ENCODE measurements at places on chromosomes 1 and 21.

DNA sequence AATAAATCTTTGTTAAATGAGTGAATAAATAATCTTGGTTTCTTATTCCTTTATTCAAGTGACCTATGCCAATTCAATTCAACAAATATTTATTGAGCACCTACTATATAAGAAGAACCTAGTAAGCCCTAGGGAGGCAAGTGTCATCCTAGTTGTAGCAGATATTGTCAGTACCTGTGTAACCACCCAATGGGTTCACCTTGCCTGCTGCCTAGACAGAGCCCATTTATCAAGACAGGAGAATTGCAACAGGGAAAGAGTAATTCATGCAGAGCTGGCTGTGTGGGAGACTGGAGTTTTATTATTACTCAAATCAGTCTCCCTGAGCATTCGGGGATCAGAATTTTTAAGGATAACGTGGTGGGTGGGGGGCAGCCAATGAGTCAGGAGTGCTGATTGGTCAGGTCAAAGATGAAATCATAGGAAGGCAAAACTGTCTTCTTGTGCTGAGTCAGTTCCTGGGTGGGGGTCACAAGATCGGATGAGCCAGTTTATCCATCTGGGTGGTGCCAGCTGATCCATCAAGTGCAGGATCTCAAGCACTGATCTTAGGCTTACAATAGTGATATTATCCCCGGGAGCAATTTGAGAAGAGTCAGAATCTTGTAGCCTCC is 53.8 kb upstream of the KCNA3 start:
- no peak for DNase-seq

- DNase-seq = no peak
Measured at GRCh38 chr1:24364975-24365678, 46.0 kb downstream of the GRHL3 start.

DNA sequence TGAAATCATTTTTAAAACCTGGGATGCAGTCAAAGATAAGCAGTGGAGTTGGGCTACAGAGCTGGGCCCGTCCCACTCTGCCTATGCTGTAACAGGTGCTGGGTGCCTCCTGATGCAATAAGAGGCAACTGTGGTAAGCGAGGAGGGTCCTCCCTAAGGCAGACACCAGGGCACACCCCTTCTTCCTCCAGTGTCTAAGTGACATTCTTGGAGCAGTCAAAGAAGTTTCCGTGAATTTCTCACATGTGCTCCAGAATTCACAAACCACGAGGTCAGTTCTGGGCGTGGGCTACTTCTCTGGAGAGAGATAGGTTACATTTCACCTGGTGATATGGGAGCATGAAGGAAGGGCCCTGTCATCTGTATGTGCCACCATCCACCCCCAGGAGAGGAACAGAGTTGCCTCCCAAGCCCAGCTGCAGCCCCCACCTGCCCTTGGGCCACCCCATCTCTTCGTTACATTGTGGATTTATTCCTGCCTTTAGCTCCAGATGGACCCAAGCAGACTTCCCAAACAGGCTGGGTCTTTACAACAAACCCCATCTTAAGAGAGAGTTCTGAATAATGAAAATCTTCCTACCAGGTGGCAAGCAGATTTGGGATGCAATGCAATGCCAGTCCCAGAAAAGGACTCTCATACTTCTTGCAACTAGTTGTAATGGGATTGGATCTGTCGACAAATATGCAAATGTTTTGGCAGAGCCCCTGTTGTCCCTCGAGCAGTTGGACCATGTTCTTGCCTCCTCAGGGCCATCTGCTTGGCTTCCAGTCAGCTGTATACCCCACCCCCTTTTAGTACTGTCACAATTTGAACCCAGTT is 82.5 kb upstream of the CNTN2 start:
- DNase-seq = no peak

DNA sequence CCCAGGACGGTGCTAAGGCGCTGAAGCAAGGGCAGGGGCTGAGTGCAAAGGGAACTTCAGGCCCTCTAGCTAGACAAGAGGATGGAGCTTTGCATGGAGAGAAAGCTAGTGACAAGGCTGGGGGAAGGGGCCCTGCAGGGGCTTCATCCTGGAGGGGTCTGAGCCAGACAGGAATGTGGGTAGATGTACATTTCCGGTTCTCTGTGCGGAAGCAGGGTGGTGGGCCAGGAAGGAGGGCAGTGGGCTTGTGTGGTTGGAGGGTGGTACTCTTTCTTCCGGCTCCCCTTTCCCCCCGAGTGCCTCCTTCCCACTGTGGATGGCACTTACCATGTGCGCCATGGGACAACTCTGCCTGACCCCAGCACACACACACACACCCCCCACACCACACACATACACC is 1.5 kb downstream of the KISS1 start:
- DNase-seq = no peak

- DNase-seq = no peak
Measured at GRCh38 chr1:180925471-180926051, 12.9 kb downstream of the KIAA1614 start.

- no peak for DNase-seq
Measured at GRCh38 chr1:152328801-152329391, 3.9 kb upstream of the FLG start.

GRCh38 chr1:14606632-14607031 is 8.1 kb downstream of the KAZN start:
- DNase-seq = no peak

- DNase-seq = no peak
Measured at GRCh38 chr21:39037807-39038405, 145.3 kb downstream of the PSMG1 start.

DNA sequence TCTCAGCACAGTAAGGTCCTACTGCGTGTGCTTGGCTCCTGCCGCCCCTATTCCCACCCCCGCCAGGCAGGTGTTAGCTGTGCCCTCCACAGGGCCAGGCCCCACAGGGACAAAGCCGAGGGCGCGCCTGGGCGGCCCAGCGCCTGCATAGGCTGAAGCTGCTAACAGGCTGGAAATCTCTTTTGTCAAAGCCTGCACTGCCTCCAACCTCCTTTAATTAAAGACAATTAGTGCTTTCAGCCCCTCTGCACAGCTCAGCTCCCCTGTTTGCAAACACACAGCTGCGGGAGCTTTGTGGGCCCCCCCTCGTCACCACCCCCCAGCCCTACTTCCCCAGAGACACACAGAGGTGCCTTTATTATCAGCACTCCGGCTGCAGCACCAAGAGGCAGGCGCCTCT is 95.9 kb downstream of the EPHB2 start:
- no peak for DNase-seq

DNA sequence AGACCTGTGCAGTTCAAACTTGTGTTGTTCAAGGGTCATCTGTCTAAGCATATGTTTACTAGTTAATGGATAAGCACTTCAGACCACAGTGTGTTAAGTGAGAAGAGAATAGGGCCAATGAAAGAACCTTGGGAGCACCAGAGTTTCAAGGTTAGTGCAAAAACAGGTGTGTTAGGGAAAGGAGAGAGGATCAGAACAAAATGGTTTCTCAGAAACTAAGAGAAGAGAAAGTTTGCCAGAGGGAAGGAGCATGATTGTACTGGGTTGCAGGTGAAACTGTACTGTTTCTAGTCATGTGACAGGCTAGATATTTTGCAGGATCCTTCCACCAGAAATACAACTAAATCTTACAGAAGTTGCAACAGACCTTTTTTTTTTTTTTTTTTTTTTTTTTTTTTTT is 23.3 kb downstream of the RPRD2 start:
- DNase-seq = no peak

- DNase-seq = no peak
Measured at GRCh38 chr1:233904633-233905415, at the start of gene SLC35F3. Gene SLC35F3 (plus strand): TSS chr1:233904676.

DNA sequence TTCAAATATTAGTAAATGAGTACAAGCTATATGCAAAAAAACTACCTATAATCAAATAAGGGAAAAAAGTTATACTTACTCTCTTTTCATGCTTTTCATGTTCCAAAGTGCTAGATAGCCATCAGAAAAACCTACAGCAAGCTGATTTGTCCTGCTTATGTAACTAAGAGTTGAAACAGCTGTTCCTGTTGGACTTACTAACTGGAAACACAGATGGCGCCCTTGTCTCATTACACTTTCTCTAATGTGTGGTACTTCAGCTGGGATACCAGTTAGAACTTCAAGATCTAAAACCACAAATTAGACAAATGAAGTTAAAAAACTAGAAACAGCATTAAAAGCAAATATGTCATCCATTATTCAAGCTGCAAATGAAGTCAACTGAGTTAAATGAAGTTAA is 24.3 kb downstream of the AHCTF1 start:
- no peak for DNase-seq

DNA sequence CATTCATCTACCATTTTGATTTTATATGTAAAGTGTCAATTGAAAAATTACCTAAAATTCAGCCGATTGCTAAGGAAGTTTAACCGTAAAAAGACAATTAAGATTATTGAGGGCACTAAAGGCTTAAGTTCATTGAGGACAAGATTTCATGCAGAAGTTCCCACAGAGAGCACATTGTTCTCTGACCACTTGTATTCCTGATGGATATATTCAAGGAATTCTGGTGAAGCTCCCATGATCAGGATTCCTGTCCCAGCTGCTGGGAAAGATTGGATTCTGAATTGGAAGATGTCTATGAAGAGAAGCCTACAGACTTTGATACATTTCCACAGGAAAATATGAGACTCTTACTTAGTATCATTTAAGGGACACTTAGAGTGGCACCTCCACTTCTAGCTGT is 209.2 kb upstream of the KCTD3 start:
- no peak for DNase-seq

DNA sequence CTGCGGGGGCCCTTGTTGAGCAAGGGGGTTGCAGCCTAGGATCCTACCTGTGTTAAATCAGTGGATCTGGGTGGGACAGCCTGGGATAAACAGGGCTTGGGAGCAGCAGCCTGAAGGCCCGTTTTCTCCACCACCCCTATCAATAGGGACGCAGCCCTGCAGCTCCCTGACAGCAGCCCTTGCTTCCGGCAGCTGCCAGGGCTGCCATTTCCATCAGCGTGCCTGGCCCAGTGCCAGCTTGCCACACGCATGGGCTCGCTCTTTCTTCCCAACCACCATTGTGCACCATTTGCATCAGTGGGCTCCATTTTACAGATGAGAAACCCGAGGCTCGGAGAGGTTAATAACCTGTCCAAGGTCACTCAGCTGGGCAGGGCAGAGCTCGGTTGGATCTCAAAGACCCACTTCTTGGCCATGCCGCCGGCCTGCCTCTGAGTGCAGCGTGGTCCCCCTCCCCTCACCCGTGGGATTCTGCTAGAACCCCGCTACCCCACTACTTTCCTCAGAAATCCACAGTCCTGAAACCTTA is 3.8 kb downstream of the WNT4 start:
- no peak for DNase-seq

DNA sequence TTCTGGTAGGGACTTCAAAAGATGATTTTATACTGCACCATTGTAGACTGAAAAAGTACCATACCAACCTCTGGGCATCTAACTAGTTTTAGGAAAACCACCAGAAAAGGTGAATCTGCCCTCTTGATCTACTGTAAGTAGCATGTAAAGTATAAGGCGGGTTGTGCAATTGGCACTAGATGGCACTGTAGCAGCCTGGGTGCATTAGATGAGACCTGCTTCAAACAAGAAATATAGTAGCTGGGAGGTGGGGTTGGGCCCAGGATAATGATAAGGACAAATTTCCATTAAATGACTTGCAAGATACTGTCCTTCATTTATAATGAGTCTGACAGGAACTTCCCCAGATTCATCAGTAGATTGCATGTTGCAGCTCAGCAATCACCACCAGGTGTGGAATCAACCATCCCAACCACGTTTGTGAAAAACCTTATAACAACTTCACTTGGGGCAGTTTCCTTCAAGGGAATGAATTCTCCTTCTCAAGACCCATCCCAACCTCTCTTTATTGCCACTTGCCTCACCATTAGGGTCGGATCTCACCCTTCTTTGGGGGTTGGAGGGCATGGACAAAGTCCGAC is 37.3 kb upstream of the IL10 start:
- DNase-seq = no peak

DNA sequence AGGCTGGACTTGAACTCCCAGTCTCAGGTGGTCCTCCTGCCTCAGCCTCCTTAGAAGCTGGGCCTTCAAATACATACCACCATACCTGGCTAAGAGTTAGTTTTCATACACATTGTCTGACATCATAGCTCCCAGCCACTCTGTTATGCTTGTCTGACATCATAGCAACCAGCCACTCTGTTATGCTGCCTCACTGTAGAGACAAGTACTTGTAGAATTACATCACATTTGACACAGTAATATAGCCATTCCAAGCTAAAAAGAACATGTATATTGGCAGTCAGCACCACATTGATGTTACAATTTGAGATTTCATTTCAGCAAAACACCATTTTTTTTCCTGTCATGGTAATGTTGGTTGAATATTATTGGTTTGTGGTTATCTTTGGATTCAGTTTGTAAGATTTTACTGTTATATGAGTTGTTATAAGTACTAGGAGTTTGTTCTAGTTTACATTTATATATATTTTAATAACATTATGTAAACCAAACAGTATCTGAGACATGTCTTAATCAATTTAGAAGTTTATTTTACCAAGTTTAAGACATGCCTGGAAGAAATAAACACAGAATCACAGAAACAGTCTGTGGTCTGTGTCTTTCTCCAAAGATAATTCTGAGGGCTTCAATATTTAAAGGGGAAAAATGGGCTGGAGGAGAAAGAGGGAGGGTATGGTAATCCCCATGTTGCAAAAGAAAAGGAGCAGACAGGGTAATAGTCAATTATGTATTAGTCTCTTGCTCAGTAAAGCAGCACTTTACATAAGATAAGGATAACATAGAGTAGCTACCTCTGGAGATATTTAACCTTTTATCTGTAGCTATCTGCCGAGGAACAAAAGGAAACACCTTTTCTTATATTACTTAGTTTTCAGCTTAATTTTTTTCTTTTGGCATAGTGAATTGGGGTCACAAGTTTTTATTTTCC is 43.0 kb downstream of the XPR1 start:
- DNase-seq = no peak

DNA sequence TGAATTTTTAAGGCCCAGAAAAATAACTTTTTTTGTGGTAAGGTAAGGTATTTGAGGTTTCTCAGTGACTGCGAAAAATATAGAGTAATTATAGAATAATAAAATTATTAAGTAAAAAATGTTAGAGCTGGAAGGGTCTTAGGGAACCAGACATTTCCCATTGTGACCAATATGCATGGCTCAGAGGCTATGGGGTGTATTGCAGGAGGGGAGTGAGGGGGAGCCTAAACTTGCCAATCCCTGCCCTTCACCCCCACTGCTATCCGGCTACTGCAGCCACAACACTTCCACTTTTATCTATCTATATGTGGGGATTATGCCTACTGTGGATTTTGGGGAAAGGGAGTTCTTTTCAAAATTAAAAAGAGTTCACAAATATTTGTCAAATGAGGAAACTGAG is 7.6 kb upstream of the GADD45A start:
- DNase-seq = no peak

DNA sequence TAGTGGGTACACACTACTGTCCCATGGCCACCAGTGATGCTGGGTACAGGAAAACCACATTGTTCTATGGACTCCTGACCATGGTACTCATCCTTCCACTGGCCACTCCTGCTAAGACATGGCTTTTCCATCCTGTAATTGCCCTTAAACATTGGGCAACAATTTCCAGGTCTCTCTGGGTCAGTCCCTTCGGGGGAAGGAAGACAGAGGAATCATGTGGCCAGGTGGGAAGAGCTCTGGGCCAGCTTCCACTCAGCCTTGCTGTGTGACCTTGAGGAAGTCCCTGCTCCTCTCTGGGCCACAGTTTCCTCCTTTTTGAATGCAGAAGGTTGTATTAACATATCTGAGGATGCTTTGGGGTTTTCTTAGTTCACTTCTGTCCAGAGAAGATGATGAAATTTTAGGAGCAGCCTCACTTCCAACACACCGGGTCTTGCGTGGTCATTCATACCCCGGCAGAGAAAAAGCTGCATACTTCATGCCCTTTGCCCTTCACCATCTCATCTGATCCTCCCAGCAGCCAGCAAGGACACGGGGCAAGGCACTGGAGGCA is 50.8 kb downstream of the SRRM1 start:
- DNase-seq = no peak

Data from stimulated activated CD4-positive, alpha-beta T cell treated with anti-CD3 and anti-CD28 coated beads, Interleukin-15, amount 100 ng/mL, for 1 hour (primary cell).